ENCODE measurements at places on chromosomes 2 and 18.

DNA sequence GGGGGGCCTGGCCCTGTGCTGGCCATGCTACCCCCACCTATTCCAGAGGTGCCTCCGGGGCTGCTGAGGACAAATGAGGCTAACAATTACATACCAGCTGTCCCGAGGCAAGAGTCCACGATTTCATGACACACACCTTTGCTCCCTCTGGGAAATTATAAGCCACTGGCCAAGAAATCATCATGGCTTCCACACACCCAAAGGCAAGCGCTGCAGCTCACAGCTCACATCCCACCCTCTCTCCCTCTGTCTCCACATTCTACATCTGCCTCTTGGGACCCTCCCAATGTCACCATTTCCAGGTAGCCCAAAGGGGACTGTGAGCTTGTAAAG lies 134.4 kb downstream of the HDAC4 start:
- DNase-seq = no peak

DNA sequence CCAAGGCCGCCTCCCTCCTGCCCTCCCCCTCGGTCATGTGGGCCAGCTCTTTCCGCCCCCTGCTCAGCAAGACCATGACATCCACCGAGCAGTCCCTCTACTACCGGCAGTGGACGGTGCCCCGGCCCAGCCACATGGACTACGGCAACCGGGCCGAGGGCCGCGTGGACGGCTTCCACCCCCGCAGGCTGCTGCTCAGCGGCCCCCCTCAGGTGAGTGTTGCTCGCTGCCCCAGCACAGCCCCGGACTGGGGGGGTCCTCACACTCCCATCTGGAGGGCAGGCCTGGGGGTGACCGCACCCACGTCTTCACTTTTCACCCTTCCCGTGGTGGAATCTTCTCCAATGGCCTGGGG lies 51.3 kb downstream of the NTSR2 start:
- no peak for DNase-seq

DNA sequence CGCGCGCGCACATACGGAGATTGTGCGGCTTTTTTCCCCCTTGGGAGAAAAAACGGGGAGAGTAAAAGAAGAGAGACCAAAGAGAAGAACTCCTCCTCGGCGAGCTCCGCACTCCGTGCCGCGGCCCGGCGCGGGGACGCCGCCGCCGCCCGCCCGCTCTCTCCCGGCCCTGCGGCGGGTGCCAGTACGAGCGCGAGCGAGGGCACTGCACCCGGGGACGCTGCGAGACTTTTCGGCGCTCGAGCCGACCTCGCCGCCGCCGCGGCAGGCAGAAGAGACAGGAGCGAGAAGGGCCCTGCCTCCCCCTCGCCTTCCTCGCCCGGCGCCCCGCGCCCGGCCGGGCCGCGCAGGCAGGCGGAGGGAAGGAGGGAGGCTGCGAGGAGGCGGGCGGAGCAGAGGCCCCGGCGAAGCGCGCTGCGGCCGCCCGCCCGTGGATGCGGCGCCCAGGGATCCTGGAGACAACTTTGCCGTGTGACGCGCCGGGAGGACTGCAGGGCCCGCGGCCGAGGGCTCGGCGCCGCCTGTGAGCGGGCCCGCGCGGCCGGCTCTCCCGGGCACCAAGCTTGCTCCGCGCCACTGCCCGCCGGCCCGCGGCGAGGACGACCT lies 857 bp upstream of the INHBB start:
- DNase-seq = no peak

DNA sequence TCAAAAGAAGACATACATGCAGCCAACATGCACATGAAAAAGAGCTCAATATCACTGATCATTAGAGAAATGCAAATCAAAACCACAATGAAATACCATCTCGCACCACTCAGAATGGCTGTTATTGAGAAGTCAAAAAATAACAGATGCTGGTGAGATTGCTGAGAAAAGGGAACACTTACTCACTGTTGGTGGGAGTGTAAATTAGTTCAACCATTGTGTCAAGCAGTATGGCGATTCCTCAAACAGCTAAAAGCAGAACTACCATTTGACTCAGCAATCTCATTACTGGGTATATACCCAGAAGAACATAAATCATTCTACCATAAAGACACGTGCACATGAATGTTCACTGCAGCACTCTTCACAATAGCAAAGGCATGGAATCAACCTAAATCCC lies 95.5 kb upstream of the XIRP2 start:
- DNase-seq = no peak

GRCh38 chr2:191626497-191627151 lies 51.3 kb upstream of the NABP1 start:
- no peak for DNase-seq

GRCh38 chr18:31398191-31398590 lies 21.6 kb downstream of the DSG4 start:
- no peak for DNase-seq

DNA sequence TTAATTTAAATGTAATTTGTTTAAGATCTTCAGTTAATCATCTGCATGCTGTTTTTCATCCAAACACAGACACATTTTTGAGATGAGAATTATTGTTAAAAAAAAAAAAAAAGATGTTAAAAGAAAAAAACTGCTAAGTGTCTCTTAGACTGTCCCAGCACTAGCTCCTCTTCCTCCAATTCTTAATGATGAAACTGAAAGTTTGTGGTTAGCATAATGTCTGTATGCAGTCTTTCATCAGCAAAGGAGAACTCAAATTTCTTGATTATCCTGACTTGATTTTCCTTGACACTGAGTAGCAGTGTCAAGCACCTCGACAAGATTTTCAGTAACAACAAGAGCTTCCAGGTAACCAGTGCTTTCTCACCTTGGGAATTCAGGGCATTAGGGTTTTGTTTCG lies 274.4 kb downstream of the LRRTM1 start:
- DNase-seq = peak; percentile 1

DNA sequence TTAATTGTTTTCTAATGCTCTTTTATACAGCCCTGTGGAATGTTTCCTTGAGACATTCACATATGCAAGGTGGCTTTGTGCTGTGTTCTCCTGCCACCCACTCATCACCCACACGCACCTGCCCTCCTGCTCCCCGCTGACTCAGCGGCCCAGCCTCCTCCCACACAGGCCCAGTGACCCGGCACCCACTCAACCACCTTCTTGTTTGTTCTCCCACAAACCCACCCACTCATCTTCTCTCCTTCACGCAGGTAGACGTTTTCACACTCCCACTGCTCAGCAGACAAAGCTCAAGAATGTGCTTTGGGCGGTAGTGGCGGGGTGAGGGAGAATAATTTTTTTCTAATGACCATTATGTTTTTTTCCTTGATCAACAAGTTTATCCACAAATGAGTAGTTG lies 28.6 kb upstream of the NEMP2 start:
- DNase-seq = no peak

DNA sequence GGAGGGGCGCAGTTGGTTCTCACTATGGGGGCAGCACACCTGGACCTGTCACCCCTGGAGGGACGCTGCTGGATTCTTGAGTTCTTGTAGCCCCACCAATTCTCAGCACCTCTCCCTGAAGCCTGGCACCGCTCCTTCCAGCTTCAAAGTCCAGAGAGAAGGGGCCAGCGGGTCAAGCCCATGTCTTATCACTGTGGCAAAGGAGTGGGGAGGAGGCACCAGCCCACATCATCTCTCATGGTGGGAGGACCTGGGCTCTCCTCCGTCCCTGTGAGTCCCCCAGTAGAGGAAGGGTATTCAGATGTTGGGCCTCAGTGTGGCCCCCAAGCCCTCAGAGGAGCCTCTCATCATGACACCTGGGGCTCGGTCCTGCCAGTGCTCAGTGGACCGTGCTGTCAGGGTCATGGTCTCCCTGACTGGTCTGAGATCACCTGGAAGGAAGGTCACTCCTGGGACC lies 67.4 kb downstream of the HS1BP3 start:
- no peak for DNase-seq

GRCh38 chr2:46980786-46981573 lies 65.4 kb upstream of the MCFD2 start:
- no peak for DNase-seq

- no peak for DNase-seq
Observed at GRCh38 chr2:122749405-122749804, 994.0 kb downstream of the TSN start.

DNA sequence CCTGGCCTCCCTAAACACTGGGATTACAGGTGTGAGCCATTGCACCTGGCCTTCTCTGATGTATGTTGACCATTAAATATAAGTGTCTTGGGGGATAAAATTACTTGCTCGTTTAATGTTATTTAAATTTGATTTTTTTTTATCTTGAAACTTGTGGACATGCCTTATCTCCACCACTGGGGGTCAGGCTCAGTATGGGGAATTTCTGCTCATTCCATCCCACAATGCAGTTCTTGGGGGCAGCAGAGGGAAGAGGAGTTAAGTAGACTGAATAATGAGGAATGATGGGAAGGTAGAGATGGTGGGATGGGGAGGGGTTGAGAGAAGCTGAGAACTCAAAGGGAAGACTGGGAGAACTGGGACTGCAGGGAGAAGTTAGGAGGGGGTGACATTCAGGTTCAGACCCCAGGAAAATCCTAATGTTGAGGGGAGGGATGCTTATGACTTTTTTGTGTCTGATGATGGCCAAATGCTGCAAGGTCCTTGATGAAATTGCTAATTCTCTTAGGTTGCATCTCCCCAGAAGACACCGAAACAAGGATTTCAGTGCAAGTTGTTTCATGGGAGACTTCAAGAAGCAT lies 174.2 kb downstream of the MIB1 start:
- DNase-seq = peak; percentile 49

GRCh38 chr2:171788316-171788993 lies 101.2 kb downstream of the DYNC1I2 start:
- no peak for DNase-seq

GRCh38 chr2:161122772-161123530 lies 37.3 kb upstream of the TANK start:
- DNase-seq = no peak

GRCh38 chr2:206790311-206790935 lies 25.0 kb downstream of the FASTKD2 start:
- DNase-seq = no peak

GRCh38 chr2:57881998-57882888 lies 164.4 kb upstream of the VRK2 start:
- no peak for DNase-seq

GRCh38 chr2:85771486-85771885 lies 17.7 kb downstream of the ATOH8 start:
- no peak for DNase-seq

DNA sequence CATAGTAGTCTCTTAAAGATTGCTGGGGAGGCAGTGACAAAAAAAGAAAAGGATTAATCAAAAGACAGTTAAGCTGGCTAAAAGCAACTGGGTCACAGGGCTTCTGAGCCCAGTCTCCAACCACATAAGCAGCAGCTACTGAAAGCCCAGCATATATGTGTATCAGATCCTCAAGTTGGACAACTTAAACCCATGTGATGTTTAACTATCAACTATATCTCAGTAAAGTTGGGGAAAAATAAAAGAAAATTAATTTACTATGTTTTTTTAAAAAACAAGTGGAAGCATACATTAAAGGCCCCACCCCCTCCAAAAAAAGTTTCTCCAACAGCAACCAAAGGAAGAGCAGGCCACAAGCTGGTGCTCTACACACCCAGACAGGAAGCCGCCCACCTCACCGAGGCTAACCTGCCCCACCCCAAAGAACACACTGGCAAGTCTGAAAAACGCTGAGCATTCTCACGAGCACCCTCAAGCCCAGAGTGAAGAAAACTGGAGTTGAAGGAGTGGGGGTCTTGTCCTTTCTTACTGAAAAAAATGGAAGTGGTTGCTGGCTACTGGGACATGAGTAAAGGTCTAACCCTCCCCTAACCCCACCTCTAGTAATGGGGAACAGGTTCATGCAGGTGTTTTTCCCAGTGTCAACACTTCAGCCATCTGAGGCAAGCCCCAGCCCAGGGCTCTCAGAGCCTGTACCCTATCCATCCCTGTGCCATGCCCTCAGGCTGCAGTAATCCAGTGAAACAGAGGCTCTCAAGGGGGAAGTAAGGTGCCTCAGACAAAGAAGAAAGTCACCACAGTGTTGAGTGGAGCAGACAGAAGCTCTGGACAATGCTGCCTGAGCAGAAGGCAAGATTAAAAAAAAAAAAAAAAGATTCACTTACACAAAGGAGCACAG lies 106.3 kb downstream of the GYPC start:
- no peak for DNase-seq

GRCh38 chr2:150729495-150729955 lies 242.1 kb upstream of the RND3 start:
- DNase-seq = no peak

GRCh38 chr2:218898109-218898878 lies 17.6 kb downstream of the WNT10A start:
- peak; percentile 83 for DNase-seq

All from NAMALWA (cell line).